ENCODE measurements at places on chromosomes 2 and 18.

DNA sequence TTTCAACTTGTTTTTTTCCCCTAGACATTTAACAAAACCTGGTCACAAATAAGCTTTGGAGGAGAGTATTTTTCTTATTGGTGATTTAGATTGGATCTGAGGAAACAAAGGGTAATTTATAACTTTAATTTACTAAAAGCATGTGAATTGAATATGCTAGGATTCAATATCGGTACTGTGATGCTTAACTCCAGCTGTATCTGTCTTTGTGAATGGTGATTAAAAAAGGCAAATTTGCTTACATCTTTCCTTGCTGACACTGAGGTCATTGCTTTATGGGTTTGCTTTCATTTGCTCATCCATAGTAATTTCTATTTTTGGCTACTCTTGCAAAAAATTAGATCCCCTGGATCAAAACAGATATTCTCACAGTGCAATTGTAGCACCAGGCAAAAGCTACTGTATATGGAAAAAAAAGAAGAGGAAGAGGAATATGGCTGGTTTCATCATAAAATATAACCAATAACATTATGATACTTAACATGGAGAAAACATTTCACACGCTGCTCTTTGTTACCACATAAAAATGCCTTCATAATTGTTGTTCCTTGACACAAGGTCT lies 832.0 kb upstream of the ZEB2 start:
- no peak overlapping the region for H3K4me3 ChIP-seq
- H3K27me3 ChIP-seq, result no peaks in the 10 kb centered on the region
- DNase-seq, result no peak
- no peaks in the 10 kb centered on the region for H3K4me1 ChIP-seq
- no peak overlapping the region for H3K27ac ChIP-seq

- H3K4me1 ChIP-seq, result no peaks in the 10 kb centered on the region
- H3K27me3 ChIP-seq, result peaks cover 1% of the 10 kb centered on the region
- no peak for DNase-seq
Observed at GRCh38 chr2:18339326-18339725, 221.1 kb downstream of the RDH14 start.

GRCh38 chr2:137161250-137161649 lies 395.9 kb downstream of the THSD7B start:
- no peak overlapping the region for H3K4me3 ChIP-seq
- no peaks in the 10 kb centered on the region for H3K4me1 ChIP-seq

DNA sequence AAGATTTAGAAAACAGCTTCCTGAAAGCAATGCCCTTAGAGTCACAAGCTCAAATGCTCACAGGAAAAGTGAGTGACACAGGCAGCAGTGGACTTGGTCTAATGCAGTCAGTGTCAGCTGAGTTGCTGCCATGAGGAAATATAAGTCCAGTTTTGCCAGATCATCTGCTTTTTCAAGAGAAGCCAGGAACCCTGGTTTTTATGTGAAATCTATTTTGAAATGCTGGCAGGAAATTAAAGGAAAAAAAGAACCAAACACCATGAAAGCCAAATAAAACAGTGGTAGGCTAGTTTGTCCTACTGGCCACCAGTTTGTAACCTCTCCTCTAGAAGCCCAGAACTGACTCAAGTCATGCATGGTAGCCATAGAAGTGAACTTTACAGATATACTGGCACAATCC lies 109.2 kb downstream of the THADA start:
- DNase-seq, result no peak
- H3K27me3 ChIP-seq, result no peaks in the 10 kb centered on the region
- H3K36me3 ChIP-seq, result no peaks in the 10 kb centered on the region
- H3K27ac ChIP-seq, result no peak overlapping the region
- H3K4me1 ChIP-seq, result no peaks in the 10 kb centered on the region

- no peaks in the 10 kb centered on the region for H3K27me3 ChIP-seq
- no peaks in the 10 kb centered on the region for H3K4me1 ChIP-seq
- no peak overlapping the region for H3K4me3 ChIP-seq
- DNase-seq, result no peak
Observed at GRCh38 chr2:239433777-239434403, 33.1 kb upstream of the HDAC4 start.
